NCI-H1436 treated with DMSO at 0.1 percent for 48 hours (cell line): ENCODE measurements at places on chromosomes 5 and 9.

DNA sequence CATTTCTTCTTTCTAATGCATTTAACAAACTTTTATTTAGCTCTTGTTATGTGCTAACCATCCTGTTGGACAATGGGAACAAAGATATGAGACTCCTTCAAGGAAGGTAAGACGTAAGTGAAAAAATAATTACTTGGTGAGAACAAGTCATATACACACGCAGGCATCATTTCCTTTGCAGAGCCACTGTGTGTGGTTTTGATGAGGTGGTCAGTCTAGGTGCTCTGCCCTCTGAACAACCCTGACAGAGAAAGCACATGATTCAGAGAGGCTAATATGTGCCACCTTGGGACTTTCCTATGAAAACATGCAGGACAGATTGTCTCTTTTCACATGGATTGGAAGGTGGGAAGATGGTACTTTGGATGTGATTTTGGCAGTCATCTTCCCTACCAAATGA is 1162.5 kb upstream of the DMAC1 start:
- no peak for DNase-seq

DNA sequence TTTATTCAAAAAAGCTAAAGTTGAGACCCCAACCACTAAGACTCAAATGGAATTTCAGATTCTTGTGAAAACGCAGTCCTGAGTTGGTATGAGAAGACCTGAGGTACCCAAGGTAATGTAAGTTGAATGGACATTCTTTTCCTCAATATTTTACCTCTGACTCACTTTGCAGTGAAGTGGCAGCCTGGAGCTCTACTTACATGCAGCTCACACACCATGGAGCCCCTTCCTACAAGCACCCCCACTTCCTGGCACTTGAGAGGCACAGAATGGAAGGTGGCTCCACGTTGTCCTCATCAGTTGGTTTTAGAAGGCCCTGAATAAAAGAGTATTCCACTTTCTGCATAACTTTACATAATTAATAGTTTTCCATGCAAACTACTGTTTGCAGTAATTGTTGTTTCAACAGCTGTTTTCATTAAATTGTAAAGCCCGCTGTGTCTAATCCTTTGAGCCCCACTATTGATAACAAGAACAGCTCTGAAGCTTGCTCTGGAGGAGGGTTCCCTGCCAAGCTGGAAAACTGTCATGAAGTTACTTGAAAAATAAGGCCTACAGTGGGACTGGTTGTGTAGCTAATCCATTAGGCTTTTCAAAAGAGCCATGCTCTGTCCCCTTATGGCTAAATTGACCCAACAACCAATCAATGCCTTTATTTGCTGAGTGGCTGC is 102.2 kb upstream of the SPATA31D4 start:
- DNase-seq: no peak

- no peak for DNase-seq
Observed at GRCh38 chr5:42956551-42956950, 83.6 kb downstream of the ANXA2R start.

DNA sequence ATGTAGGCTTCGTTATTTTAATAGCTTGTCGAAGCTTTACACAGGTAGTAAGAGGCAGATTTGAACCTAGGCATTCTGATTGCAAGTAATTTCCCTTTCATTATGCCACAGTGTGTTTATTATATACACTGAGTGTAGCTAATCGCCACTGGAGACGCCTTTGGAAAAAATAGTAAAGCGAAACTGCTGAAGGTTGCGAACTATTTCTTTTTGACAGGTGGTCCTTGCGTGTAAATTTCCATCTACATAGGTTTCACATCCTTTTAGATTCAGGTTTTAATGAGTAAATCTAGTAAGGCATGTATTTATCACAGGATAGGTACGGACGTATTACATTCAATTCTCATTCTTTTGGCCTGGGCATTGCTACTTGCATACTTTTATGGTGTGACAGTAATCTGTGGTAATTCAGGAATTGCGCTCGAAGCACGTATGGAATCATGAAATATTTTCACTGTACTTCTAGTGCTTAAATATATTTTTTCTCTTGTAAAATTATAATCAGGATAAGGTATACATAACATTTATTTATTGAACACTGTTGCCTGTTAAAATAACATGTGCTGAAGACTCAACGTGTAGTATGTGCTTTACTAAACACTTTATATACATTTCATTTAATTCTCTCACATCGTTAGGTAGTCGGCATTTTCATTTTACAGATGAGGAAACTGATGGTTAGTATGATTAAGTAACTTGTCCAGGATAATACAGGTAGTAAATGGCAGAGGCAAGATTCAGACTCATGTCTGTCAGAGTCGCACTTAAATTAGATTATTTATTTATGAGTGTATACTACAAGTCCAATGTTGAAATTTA is 1.8 kb downstream of the MARCHF6 start:
- no peak for DNase-seq

GRCh38 chr5:9324348-9325077 is 221.4 kb downstream of the SEMA5A start:
- no peak for DNase-seq

DNA sequence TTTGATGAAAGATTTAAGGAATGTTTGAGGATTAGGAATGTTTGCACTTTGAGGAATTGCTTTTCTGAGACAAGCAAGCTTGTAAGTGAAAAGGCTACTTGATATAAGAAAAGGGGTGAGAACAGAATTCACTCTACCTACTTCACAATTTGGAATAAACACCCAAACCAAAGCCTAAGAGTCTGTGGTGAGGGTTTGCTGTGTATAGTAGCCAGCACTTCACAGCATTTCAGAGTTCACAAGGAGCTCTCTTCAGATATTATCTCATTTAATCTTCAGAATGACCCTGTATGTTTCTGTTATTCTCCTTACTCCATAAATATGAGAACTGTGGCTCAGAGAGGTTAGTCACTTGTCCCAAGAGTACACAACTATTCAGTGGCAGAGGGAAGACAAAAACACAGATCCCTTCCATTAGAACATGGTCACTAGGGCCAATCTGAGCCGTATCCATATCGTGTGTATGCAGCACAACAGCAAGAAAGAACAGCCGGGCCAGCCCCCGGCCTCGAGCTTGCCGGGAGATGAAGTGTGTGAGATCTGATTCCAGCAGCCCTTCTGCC is 92.4 kb downstream of the FRMD3 start:
- no peak for DNase-seq

GRCh38 chr5:96070622-96071225 is 109.1 kb upstream of the ELL2 start:
- DNase-seq: no peak

DNA sequence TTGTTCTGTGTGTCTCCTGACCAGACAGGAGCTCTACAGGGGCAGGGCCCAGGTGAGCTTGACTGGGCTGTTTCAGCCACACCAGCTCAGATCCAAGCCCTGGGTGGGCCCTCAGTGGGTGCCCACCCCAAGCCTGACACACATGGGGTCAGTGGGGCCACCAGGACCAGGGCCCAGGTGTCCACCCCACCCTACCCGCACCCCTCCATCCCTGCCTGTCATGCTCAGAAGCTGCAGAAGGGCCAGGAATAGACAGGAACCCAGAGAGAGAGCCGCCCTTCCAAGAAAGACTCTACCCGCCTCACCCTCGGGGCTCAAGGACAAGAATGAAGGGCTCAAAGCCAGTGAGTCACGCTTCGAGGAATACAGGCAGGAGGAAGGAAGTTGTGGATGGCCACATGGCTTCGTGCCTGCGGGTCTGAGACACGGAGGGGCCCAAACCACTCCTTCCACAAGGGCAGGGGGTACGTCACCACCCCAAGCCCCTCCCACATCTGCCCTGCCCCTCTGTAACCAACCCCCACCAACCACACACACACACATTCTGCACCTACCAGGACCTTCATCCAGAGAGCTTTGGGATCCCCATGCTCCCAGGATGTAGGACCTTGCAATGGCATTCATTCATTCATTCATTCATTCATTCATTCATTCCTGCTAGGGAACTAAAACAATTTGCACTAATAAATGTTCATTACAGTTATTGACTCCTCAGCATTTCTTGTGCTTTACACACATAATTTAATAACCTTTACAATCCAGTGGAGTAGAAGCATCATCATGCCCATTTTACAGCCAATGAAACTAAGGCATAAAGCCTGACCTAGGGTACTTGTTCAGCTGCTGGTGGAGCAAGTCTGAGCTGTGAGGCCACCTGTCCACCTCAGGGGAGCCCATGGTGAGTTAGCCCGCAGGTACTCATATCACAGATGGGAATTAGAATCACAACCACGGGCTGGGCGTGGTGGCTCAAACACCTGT is 55.9 kb upstream of the STXBP1 start:
- DNase-seq: no peak

GRCh38 chr5:118326481-118327045 is 661.8 kb downstream of the DTWD2 start:
- no peak for DNase-seq

DNA sequence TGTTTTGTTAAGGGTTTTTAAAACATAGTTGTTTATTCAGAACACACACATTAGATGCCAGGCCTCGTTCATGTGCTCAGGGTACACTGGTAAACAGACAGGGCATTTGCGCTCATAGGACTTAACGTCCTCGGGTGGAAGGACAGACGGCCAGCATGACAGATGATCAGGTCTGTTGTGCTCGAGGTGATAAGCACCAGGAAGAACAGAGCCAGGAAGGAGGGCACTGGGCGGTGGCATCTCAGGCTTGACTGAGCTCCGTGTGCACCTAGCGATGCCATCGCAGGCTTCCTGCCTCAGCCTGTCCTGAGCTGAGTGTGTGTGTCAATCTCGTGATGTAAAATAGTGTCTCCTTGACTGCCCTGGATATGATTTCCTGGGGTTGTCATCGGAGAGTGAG is 96.5 kb downstream of the EHMT1 start:
- no peak for DNase-seq

GRCh38 chr9:115884846-115885245 is 268.7 kb upstream of the PAPPA start:
- no peak for DNase-seq

GRCh38 chr5:40043916-40044315 is 619.1 kb upstream of the DAB2 start:
- no peak for DNase-seq

DNA sequence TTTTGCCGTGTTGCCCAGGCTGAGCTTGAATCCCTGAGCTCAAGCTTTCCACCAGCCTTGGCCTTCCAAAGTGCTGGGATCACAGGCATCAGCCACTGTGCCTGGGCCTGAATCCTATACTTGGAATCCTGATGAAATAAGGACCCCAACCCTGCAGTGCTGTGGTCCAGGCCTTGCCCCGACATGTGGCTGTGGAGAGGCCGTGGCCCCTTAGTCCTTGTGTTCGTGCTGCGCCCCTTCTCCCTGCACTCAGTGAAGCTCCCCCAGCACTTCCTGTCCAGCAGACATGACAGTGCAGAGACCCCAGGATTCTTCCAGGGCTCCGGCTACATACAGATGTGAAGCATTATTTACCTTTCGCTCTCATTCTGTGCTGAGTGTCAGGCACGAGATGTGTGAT is 52.9 kb downstream of the EHMT1 start:
- no peak for DNase-seq

DNA sequence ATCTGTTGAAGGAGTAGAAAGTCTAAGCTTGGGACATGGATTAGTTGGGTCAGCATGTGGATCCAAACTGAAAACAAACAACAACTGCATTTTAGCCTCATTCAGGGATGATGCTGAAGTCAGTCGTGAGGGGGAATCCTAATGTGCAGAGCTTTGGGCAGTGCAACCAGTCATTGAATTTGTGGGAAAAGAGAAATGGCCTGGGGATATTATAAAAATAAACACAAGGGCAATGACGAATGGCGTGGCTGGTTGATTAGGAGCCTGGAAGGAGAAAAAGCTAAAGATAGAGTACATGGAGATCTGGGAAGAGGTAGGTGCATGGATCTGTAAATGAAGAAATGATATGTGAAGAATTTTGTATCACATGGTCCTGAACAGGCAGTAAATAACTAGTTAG is 477.6 kb downstream of the TLE1 start:
- no peak for DNase-seq

DNA sequence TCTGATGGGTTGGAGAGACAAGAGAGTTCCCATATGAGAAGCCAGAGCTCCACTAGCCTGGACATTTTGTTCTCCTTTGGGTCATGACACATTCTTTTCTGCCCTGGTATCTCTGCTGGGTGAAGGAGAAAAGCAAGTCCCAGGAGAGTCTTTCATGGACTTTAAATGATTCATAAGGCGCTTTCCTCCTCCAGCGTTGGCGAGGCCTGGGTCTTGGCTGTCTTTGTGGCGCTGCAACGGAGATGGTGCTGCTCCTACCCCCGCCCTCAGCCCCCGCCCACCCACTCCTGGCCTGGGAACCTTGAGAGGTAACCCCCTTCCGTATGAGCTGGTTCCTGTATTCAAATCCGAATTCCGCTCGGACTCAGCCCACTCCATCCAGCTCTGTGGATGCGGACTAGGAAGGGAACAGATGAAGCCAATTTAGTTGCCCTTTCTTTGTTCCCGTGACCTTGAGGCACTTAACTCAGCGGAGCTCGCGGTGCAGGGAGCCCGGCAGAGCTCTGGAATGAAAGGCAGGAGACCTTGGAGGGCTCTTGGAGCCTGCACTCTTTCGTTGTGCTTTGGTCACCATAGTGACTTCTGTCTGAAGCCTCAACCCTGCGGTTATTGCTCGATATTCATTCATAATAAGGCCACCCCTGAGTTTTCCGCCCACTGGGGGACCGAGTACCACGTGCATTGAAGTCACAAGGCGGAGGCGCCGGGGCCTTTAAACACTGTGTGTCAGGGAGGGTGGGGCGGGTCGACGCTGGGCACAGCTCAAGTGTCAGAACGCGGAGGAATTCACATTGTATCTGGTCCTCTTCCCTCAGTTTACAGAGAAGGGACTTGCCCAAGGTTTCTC is 14.0 kb upstream of the PWWP2A start:
- no peak for DNase-seq

- DNase-seq: no peak
Observed at GRCh38 chr5:4065472-4066320, 470.1 kb downstream of the IRX1 start.

DNA sequence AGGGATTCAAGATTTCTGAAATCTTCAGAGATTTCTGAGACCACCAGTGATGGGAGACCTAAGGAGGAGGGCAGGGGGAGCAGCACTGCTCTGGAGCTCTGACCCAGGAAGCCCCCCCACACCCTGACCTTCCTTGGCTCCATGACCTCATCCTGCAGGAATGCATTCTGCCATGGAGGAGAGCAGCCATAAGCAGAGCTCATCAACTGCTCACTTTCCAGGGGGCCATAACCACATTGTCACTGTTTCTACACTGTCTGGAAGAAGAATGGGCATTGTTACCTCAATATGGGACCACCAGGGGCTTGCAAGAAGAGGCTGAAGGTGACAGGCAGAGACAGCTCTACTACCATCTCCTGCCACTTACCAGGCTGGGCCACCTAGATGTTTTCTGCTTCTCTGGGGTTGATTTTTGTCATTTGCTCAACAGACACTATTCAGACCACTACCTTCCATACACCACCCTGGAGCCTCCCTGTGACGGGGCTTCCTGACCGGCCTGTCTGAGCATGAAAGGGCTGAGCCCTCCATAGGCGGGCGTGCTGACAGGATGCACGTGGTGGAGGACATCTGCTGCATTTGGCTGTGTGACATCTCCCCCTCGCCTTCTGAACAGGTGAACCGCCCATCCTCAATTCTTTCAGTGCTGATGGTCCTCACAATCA is 2.3 kb upstream of the TSC1 start:
- DNase-seq: no peak

DNA sequence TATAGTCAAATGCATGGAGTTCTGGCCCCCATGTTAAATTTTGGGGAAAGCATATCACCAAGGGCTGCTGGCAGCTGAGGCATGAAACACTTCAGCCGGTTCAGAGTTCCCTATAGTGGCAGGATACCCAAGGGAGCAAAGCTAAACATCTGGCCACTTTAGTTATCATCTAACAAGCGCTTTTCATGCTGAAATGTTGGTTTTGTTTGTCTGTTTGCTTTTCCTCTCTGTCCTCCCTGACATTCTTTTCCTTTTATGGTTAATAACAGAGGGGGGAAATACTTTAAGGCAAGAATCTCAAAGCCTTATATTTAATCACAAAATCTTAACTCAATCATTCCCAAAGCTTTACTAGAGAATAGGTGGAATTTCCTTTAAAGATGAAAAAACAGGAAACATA is 11.9 kb downstream of the APBA1 start:
- DNase-seq: no peak
